Jurkat, Clone E6-1 (cell line): ENCODE measurements at places on chromosomes 4 and X.

DNA sequence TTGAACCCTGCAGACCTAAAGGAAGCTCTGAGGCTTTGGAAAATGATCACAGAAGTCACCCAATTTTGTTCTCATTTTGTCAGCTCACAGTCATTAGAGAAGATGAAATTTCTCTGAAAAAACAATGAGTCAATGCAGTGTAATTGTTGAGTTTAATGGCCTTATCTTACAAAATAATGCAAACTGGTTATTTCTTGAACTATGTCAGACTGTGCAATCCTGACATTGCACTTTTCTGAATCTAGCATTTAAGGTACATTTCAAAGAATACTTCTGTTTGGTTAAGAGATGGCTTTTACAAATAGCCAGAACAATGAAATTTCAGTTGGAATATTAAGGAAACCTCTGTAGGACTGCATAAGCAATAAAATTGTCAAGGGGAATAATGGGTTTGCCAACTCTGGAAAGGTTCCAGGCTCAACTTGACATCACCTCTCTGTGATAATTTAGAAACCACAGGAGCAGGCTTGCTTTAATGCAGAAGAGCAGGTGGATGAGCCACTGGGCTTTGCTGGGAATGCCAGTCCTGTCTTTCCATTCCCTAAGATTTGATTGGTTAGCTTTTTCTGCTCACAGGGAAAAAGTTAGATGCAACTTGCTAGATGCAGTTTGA lies 222.8 kb downstream of the FRMPD4 start:
- DNase-seq: no peak

GRCh38 chr4:186104114-186104889 lies at the start of gene FAM149A:
FAM149A (plus strand) TSS chr4:186104704.
- DNase-seq: peak; percentile 16

- peak; percentile 17 for DNase-seq
These were observed 224.2 kb upstream of the EMCN start for GRCh38 chr4:100742045-100742444.

- no peak for DNase-seq
These were observed 78.2 kb downstream of the ATG4A start for GRCh38 chrX:108169768-108170167.

DNA sequence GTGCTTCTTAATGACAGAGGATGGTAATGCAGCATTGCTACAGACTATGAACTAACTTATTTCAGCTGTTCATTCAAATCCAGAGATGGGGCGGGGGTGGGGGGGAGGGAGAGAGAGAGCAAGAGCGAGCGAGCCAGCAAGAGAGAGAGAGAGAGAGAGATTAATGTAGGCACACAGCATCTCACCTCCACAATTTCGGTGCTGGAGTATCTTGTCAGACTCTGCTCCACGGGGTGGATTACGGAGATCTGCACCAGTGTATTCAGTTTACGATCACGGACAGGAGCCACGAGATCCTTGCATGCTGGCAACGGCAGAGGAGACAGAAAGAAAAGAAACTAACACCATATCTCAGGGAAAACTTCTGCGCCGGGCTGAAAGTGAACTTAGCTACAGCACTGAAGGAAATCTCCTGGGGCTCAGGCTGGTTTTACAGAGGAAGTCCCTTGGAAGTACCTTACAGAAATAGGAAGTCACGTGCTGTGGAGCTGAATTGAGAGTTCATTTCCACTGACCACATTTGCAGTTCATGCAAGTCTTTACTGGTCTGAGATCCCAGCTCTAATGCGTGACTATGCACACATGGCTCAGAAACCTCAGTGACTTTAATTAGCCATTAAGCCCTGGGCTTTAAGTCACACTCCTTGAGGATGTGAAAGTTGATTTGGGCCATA lies 440.9 kb downstream of the INPP4B start:
- peak; percentile 11 for DNase-seq

DNA sequence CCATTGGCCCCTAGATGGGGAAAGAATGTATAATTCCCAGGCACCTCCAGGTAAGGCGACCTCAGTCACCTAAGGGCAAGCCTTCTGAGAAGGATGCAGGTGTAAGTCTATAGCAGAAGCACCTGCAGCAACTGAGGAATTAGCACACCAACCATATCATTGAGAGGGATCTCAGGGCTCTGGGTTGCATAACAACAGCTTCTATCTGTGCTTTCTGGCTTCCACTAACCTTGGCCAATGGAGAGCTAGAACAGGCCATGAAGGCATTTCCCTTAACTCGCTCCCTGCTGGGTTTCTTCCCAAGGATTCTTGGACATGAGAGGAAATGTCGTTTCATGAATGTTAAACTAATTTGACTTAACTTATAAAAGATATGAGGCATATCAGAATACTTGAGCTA lies 177.8 kb upstream of the GK2 start:
- no peak for DNase-seq

DNA sequence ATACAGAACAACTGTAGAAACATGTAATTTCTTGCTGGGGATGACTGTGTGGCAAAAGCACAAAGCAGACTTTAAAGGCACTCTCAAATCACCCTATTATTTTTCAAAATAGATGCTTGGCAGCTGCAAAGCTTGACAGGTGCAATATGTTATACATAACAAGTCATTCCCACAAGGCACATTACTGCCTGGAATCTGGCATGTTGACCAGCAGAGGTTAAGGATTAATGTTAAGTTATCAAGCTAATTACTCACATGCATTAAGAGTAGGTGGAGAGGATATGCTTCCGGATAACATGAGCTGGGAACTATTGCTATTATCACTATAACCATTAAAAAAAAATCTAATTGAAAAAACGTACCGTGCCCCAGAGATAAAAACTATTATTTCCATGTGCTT lies 17.8 kb downstream of the ANOS1 start:
- no peak for DNase-seq

- DNase-seq: peak; percentile 43
These were observed 78.4 kb upstream of the MAP3K15 start for GRCh38 chrX:19593690-19594089.

DNA sequence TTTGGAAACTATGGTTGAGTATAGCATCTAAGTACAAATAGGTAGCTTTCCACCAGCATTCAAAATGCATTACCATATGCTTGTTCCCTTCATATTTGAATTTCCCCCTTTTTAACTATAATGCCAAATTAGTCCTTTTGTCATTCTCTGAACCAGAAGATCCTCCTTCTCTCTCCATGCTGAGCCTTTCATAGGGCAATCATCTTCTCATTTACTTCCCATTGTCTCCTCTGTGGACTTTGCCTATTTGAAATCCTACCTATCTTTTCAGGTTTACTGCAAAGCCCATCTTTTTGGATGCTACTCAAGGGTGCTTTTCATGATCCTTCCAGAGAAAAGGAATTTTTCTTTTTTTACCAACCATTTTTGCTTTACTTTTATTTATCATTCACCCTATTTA lies 54.7 kb downstream of the DKK2 start:
- DNase-seq: no peak

GRCh38 chr4:48369771-48370170 lies 28.4 kb downstream of the SLAIN2 start:
- DNase-seq: no peak

DNA sequence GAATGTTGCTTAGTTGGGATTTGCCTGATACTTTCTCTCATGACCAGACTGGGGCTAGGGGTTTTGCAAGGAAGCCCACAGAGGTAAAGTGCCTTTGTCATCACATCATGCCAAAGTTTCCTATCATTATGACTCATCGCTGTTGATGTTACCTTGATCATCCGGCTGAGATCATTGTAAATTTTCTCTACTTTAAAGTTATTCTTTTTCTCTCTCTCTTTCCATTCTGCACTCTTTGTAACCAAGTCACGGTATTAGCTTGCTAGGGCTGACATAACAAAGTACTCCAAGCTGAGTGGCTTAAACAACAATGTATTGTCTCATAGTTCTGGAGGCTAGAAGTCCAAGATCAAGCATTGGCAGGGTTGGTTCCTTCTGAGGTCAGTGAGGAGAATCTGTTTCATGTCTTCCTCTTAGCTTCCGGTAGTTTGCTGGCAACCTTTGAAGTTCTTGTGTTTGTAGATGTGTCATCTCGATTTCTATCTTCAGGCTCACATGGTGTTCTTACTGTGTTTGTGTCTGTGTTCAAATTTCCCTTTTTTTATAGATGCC lies 113.0 kb downstream of the DTHD1 start:
- DNase-seq: peak; percentile 15

DNA sequence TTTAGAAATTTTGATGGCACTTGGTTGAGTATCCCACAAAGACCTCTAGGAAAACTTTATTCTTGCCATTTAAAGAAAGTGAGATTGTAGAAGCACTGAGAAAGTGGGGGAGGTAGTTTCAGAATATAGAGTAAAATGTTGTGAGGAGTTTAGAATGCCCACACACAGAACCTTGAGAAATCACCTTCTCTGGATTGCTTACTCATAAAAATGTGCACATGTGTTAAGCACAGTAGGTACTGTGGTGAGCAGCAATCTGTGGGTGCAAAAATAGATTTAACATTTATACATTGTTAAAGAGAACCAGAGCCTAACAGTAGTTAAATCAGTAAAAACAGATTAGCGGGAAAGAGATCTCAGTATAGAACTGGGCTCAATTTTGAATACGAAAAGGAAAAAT lies 201.2 kb upstream of the NWD2 start:
- DNase-seq: no peak

GRCh38 chrX:150364347-150365050 lies 1.4 kb downstream of the MAMLD1 start:
- DNase-seq: no peak

DNA sequence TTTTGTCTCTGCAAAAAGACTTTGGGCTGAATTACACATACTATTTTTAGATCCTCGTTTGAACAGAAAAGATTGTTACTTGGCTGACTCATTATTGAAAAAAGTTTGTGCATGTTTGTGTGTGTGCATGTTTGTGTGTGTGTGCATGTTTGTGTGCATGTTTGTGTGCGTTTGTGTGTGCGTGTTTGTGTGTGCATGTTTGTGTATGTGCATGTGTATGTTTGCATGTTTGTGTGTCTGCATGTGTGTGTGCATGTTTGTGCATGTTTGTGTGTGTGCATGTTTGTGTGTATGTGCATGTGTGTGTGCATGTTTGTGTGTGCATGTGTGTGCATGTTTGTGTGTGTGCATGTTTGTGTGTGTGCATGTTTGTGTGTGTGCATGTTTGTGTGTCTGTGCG lies 201.1 kb upstream of the FAT1 start:
- DNase-seq: no peak
